ENCODE measurements at places on chromosomes 13 and 19.

- no peak for DNase-seq
These were observed 30.3 kb upstream of the SEMA6B start for GRCh38 chr19:4589579-4590410.

DNA sequence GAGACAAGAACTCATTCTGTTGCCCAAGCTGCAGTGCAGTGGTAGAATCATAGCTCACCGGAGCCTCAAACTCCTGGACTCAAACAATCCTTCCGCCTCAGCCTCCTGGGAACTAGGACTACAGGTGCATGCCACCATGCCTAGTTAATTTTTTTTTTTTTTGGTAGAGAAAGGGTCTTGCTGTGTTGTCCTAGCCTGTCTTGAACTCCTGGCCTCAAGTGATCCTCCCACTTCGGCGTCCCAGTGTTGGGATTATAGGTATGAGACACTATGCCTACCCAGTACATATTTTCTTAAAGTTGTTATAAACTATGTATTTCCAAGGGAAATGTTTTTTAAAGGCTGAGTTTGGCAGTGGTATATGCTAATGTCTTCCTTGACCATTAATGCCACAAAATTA is 412.6 kb downstream of the KLF12 start:
- DNase-seq: no peak

DNA sequence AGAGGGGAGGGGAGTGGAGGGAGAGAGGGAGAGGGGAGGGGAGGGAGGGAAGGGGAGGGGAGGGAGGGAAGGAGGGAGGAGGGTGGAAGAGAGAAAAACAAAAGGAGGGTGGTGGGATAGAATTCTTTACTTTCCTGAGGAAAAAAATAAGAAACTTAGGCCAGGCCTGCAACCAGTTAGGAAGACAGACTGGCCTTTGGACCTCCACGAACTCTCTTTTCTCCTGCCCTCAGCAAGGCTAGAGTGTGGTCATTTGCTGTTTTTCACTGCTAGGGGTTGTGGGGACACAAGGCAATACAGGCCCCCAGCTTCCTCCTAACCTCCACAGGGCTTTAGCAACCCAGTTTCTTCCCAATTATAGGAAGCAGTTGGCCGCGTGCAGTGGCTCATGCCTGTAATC is 4.2 kb downstream of the CCDC8 start:
- no peak for DNase-seq

- DNase-seq: no peak
These were observed 201.8 kb upstream of the RFC3 start for GRCh38 chr13:33616130-33616529.

DNA sequence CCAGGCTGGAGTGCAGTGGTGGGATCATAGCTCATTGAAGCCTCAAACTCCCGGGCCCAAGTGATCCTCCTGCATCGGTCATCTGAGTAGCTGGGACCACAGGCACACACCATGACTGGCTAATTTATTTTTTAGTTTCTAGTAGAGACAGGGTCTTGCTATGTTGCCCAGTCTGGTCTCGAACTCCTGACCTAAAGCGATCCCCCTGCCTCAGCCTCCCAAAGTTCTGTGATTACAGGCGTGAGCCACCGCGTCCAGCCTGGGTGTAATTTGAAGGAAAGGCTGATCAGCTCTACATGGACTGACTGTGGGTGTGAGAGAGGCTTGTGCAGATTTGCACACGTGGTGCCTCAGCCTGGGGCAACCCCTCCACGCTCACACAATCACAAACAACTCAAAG is 31.1 kb downstream of the ADGRL1 start:
- no peak for DNase-seq

GRCh38 chr13:64871742-64872141 is 2358.4 kb downstream of the PCDH9 start:
- no peak for DNase-seq

- DNase-seq: no peak
These were observed 12.4 kb upstream of the SULT2B1 start for GRCh38 chr19:48539503-48540096.

- DNase-seq: no peak
These were observed 2.9 kb upstream of the RFC3 start for GRCh38 chr13:33815011-33815550.

DNA sequence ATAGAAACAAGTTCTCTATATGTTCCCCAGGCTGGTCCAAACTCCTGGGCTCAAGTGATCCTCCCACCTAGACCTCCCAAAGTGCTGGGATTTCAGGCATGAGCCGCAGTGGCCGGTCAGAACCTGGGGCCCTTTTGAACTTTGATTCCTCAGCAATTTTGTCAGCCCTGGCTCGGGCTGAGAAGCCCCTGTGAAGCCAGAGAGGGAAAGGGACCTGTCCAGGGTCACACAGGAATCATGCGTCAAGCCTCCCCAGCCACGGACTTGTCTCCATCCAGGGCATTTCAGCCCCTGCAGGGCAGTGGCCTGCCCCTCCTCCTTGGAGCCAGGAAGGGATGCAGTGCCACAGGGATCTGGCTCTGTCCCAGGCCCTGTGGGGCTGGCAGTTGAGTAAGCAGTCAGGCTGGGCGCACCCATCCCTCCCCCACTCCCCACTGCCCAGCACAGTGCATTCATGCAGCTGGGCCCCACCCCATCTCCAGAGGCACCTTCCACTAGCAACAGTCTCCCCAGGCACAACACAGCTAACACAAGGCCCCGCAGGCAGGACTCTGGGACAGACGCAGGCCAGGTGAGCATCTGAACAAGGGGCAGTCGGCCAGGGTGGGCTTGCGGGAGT is at the start of gene CAPS:
TSS of gene CAPS (plus strand) at position 516 of the 619 bp plus-strand sequence. CDS start 153 bp downstream, outside the sequence.
- DNase-seq: peak; percentile 92

DNA sequence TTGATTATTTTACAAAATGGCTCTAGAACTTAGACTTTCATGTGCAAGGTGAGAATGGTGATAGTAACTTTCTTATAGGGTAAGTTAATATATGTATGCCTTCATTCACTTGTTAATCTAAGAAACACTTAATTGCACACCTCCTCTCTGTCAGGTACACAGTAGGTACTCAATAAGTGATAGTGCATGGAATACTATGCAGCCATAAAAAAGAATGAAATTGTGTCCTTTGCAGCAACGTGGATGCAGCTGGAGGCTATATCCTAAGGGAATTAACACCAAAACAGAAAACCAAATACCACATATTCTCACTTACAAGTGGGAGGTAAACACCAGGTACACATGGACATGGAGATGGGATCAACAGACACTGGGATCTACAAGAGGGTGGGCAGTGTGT is 17.6 kb upstream of the VSTM2B start:
- no peak for DNase-seq

GRCh38 chr19:478976-479375 is 17.3 kb upstream of the MADCAM1 start:
- DNase-seq: no peak

- DNase-seq: no peak
These were observed 14.7 kb upstream of the POSTN start for GRCh38 chr13:37613236-37613635.

DNA sequence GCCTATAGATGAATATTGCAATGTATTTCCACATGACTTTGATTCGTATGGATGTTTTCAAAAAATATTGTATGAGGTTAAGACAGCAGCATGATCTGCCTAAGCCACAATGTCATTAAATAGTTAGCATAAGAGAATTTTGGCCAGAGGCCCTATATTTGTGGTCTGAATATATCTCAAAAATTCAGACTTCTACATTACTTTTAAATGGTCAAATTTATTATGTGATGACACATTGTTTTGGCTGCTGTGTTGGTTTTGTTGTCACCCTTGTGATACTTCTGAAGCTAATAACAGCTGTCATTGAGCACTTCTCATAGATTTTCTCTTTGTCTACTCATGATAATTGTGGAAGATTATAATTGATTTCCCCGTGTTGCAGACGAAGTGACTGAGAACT is 288.2 kb downstream of the MYO16 start:
- DNase-seq: no peak
